ENCODE measurements at places on chromosomes 13 and 19. TPM values are rescaled to one million over a fixed set of nuclear protein-coding genes. Genes with fewer than 3 reads are reported as not detected.

ALKBH6 gene
- 13.6 TPM for total RNA-seq

RNASEH2A gene
- total RNA-seq: 7.6 TPM

LILRB5 gene
- not detected for total RNA-seq

COL4A2 gene
- 53.9 TPM for total RNA-seq

AMER2 gene
- under 0.01 TPM for total RNA-seq

MCEMP1 gene
- not detected for total RNA-seq

ACP7 gene
- total RNA-seq: 0.17 TPM

ZNF763 gene
- 2.5 TPM for total RNA-seq

ZNF112 gene
- 9.4 TPM for total RNA-seq

PLIN4 gene
- 0.43 TPM for total RNA-seq

LRRC8E gene
- 4.2 TPM for total RNA-seq

ODAD3 gene
- 1.0 TPM for total RNA-seq

ZNF266 gene
- 9.3 TPM for total RNA-seq

FIZ1 gene
- total RNA-seq: 0.95 TPM

KASH5 gene
- total RNA-seq: not detected

ZNF549 gene
- 5.4 TPM for total RNA-seq

CRTC1 gene
- total RNA-seq: 2.1 TPM

SOX1 gene
- total RNA-seq: not detected

CD37 gene
- total RNA-seq: not detected

NALCN gene
- 0.95 TPM for total RNA-seq

ZNF229 gene
- total RNA-seq: 18.0 TPM

ZNF850 gene
- total RNA-seq: 1.3 TPM

TFPT gene
- total RNA-seq: 21.9 TPM

ZNF888 gene
- total RNA-seq: 2.5 TPM

HRC gene
- 0.09 TPM for total RNA-seq

AKT2 gene
- 101 TPM for total RNA-seq

ATP7B gene
- total RNA-seq: 0.79 TPM

CACNG8 gene
- 0.47 TPM for total RNA-seq

ZNF563 gene
- 5.2 TPM for total RNA-seq

CYP2A7 gene
- total RNA-seq: not detected

CLIP3 gene
- 25.6 TPM for total RNA-seq

CAMSAP3 gene
- not detected for total RNA-seq

CYP4F8 gene
- total RNA-seq: under 0.01 TPM

MAMSTR gene
- 0.60 TPM for total RNA-seq
